ENCODE measurements at places on chromosomes 3 and 15.

DNA sequence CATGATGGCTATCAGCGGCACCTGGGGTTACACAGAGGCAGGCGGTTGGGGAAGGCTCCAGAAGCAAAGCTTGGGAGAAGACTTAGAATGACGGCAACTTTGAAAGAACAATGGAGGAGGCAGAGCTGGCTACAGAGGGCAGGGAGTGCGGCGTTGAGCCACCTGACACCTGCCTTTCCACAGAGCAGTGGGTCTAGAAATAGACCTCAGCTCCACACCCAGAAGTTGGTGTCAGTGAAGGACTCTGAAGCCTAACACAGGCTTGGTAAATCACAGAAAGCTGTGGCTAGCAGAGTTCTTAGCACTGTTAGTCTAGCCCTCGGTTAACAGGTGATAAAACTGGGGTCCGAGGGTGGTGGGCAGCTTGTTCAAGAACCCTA lies 23.1 kb upstream of the EHD4 start:
- no peak for DNase-seq

DNA sequence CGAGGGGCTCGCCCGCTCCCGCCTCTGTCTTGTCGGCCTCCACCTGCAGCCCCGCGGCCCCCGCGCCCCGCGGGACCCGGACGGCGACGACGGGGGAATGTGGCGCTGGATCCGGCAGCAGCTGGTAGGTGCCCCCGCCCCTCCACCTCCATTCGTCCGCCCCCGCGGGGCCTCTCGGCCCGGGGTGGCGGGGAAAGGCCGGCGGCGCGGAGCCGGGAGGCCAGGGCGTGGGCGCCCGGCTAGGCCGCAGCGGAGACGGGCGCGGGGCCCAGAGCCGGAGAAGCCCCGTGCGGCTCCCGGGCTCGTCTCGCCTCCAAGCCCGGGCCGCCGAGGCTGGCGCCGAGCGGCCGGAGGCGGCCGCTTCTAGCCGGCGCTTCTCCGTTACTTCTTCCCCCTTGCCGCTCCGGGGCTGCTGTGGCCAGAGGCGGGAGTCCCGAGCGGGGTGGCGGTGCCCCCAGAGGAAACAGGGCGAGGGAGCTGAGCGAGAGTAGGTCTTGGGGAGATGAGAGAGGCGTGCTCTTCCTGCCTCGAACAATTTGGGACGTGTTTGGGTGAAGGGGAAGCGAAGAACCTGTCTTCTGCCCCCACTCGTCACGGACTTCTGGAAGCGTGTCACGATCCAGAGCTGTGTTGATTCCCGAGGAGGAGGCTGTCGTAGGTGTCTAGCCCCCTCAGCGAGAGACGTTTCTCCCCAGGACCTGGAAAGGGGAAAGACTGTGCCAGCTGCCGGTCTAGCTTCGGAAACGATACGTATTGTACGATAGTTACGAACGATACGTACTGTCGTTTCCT lies 555 bp downstream of the ATP11B start:
- DNase-seq, result peak; percentile 70

- no peak for DNase-seq
These were observed 326.8 kb downstream of the TUSC7 start for GRCh38 chr3:117036259-117036799.

GRCh38 chr3:18716101-18716500 lies 291.0 kb upstream of the SATB1 start:
- no peak for DNase-seq

DNA sequence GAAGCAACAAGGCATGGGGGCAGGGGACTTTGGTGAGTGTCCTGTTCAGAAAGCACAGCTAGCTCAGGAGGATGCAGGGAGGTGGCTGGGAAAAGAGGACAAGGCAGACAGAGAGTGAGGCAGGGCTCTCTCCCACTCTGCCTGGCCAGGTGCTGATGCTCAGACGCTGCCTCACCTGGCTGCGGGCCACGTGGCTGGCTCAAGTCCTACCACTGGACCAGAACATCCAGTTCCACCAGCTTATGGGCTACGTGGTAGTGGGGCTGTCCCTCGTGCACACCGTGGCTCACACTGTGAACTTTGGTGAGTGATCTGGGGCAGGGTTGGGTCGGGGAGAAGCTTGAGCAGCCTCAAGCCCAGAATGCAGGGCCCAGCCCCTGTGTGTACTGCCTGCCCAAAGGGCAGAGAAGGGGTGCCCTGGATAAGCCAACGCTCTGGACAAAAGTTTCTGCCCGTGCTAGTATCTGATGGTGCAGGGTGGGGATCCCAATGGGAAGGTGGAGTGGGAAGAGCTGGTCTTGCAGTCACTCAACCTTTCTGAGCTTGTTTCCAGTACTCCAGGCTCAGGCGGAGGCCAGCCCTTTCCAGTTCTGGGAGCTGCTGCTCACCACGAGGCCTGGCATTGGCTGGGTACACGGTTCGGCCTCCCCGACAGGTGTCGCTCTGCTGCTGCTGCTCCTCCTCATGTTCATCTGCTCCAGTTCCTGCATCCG lies 20.9 kb downstream of the NOX5 start:
- no peak for DNase-seq

DNA sequence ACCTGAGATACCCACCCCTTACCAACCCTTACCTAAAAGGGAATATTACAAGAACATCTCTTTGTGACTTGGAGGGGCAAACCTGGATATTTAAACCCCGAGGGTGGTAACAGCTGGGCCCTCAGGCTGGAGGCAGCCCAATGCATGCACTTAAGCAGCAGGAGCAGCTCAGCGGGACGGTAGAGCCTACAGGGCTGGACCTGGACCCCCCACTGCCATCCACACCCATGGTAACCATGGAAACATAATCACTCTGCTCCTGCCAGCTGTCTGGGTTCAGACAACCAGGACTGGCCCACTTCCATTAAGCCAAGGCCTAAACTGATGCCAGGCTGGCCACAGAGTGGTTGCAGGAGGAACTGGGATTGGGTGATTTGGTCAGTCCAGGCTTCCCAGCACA lies 52.8 kb downstream of the ETFA start:
- no peak for DNase-seq

DNA sequence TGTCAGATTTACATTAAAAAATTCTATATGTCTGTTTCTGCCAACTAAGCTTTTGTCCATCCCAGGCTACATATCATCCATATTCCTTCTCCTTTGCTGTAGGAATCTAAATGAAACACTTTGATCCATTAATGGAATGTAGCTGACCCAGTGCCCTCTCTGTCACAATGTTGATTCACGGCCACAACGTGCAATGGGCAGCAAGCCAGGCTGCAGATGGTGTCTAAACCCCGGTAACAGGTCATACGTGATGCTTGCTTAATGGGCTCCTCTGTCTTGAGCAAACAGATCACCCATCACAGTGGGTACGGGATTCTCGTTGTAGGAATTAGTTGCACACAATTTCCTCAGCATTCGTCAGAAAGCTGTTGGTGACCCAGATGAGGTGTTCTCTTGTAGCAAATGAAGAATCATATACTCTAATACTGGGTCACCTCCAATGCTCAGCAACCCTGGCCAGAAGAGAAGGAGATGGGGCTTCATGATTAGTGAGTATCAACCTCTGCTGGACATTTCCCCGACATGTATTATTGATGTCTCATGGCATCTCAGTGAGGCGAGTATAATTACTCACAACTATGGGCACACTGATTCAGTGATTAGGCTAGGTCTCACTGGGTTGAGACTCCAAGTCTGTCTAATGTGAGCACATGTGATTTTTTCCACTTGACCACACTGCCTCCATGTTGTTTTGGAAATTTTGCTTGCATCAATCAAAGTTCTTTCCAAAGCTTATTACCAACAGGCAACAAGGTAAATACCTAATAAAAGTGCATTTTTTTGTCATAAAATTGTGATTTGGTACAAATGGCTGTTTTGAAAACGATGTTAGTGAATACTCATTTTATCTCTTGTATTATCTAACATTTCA lies 12.9 kb upstream of the DCBLD2 start:
- no peak for DNase-seq

Measured in suprapubic skin (tissue), 4 donors.